Activated T-helper 1 cell treated with Interleukin-2 at 50 U/mL for 16 hours (primary cell): ENCODE measurements at places on chromosomes 1 and 21.

DNA sequence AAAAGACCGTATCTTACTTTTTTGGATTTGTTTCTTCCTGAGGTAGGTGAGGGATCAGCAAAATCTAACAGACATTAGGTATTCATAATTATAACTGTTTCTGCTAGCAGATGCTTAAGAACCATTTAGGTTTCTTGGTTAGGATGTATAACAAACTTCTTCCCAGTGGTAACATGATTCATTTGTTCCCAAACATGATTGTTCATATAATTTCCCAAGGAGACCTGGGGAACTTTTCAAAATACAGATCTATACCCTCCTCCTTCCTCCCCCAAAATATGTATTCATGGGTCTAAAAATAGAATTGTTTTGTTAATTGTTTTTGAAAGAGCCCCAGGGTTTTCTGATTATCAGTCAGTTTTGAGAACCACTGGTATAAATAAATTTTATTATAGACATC, 228.2 kb downstream of the COP1 start:
- no peak for DNase-seq

DNA sequence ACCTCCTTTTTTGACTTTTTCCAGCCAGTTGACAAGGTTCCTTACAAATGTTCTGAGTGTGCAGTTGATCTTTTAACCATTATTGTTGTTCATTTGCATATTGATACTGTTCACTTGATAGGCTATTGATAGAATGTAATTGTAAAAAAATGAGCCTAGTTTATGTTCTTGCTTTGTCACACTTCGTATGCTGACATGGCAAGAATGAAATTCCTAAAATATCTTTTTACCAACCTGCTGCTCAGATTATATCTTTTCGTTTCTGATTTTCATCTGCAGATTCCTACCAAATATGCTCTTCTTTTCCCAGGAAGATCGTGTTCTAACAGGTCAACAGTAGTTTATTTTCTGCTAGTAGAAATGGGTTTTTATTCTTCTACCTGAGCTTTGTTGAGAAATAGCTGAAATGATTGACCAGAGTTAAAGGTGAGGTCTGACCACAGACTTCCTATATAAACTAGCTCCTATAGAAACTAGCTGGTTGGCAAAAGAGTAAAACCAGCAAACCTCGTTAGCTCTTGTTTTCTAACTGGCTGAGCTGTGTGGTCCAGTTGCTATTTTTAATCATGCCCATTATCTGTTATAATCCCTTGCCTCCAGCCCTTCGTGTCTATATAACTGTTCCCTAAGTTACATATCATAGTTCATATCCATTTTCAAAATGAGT, 174.8 kb downstream of the HS2ST1 start:
- DNase-seq: no peak

DNA sequence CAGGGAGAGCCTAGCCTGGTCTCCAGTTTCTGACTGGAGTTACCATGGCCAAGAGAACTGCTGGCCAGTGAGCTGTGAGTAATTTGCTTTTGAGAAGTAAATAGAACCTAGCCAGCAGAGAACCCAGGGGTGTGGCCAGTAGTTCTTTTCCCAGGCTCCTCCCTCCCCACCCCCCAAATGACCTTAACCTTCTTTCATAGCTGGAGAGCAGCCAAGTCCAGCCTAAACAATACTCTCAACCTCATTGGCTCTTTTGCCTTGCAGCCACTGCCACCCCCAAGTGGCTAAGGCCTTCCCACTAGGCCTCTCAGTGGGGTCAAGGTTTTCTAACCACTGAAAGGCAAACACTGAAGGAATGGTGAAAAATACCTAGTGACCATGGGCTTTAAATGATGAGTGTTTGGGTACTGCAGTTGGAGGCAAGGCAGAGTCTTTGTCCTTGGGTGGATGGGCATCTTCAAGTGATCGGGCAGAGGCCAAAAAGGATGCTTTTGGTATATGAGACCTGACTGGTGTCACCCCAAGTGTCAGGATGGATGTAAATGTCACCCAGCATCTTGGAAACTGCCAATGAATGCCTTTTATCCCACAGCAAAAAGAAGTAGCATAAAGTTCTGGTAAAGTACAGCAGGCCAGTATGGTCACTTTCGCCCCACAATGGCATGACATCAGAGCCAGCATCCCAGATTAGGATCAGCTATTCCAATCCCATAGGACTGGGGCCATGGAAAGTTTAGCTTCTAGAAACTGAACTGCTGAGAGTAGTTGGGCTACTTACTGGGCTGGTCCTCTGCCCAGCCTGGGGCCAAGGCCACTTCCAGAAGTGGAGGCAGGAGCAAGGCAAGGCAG, 3.5 kb upstream of the PIGV start:
- no peak for DNase-seq

- no peak for DNase-seq
These were observed 66.7 kb downstream of the TEX35 start for GRCh38 chr1:178579562-178579961.

GRCh38 chr1:109783436-109783835, 19.7 kb upstream of the EPS8L3 start:
- no peak for DNase-seq

DNA sequence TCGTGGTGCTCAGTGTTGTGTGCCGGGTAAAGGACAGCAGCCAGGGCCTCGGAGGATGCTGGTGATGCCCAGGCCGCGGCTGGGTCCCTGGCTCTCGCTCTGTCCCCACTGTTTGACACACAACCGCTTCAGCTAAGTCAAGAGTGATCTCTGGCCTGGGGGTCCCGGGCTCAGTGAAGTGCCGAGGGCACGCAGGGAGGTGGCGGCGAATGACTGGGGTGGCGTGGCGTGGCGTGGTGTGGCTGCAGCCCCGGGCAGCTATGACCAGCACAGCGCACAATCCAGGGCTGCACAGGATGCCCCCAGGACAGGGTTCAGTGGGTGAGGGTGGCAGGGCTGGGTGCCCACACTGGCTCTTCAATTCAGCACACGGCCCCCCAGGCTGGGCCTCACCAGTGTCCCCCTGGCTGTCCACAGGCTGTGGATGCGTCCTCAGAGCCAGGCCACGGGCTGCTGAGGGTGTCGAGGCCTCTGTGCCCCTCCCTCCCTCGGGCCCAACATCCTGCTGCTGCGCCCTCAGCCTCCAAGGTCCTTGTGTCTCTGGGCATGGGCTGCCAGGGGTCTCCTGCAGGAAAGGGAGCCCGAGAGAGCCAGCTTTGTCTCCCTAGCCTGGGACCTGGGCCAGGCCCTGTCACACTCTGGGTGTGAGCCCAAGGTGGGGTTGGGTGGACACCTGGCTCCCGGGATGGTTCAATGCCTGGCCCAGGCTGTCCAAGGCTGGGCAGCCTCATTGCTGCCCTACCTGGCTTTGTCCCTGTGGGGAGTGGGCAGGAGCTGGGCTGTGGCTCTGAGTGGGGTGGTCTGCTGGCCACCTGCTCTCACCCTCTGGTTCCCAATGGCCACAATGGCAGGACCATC, 12.0 kb upstream of the SKI start:
- no peak for DNase-seq

- DNase-seq: no peak
These were observed 11.2 kb upstream of the ATG4C start for GRCh38 chr1:62772607-62773295.

DNA sequence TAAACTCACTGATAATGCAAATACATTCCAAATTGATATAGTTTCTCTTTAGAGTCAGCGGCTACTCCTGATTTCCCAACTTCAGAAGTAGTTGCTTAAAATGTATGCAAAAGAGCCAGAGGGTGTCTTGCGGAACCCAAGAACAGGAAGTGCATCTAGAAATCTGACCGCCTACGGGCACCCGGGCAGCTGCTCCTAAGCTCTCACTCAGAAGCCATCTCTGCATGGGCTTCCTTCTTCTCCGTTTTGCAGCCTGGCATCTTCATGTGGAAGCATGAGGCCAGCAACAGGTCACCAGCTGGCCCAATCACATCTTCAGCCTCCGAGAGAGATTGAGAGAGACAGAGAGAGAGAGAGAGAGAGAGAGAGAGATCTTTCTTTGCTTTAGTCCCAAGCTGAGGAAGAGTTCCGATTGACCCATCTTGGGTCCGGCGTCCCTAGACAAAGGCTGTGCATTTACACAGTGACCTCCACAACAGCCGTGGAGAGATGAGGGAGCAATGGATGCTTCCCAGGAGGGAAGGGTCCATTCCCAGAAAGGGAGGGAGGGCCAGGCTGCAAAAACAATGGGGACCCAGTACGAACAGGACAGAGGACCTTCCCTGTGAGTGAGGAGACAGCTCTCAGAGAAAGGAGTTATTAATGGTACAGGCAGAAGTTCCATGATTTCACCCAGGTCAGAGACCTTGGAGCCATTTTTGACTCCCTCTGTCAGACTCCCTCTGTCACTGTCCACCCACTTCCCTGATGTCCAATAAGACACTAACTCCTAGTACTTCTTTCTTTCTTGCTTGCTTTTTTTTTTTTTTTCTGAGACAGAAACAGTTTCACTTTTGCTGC, 28.2 kb upstream of the SLC30A1 start:
- no peak for DNase-seq

- peak; percentile 16 for DNase-seq
These were observed at the start of gene GOLT1A for GRCh38 chr1:204213668-204214662. Gene GOLT1A, minus strand, starts transcription at chr1:204213988. Its CDS starts 82 bp downstream, at chr1:204213906.

DNA sequence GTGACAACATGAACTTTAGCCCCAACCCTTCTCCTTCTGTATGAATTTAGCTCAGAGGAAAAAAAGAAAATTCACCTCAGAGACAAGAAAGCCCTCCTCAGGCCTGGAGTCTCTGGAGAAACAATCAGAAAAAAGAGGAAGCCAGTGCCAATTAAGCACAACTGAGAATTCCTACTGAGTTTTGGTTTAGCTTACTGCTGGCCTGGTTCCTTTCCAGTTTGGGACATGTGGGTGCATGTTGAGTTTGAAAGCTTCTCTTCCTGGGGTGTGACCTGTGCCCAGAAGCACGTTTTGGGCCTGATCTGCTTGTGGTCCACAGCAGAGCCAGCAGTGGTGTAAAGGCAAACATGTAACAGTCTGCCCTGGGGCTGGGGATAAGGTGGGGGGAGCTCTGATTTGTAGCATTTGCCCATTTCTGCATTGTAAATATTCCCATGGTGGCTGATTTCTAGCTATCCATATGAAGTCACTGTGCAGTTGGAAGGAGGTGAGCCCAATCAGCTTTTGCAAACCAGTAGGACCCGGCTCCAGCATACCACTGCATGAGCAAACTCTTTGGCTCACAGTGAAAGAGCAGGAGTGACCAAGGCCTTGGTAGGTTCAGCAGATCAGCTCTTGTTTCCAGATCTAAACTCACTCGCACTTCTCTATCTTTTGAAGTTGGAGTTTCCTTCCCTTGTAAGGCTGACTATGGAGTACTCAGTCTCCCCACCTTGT, 4.7 kb upstream of the THEM5 start:
- no peak for DNase-seq

GRCh38 chr1:18134324-18135046, 26.9 kb downstream of the IGSF21 start:
- DNase-seq: no peak

DNA sequence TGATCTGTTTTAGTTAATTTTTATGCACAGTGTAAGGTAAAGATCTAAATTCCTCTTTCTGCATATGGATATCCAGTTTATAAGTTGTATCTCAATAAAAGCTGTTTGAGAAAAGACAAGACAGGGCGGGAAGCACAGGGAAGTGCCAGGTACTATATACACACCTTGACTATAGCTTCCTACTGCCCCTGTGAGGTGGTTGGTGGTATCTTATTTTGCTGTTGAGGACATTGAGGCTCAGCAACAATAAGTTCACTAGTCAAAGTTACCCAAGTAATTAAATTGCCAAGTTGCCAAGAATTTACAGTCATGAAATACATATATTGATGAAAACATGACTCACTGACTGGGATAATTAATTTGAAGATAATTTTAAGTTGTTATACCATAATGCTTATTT, 109.1 kb downstream of the CD247 start:
- DNase-seq: no peak

DNA sequence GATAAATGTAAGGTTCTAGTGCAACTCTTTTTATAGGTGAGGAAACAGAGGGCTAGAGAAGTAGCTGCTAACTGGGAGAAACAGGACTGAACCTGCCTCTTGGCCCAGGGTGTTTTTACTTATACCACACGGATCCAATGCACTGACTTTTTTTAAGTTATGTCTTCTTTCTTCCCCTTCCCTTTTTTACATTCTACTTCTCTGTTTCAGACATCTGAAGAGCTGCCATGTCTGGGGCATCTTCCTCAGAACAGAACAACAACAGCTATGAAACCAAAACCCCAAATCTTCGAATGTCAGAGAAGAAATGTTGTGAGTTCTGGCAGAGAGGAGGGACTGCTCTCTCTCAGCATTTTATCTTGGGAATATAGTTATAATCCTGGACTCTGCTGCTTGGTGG, 1.4 kb downstream of the PFKFB2 start:
- DNase-seq: no peak

DNA sequence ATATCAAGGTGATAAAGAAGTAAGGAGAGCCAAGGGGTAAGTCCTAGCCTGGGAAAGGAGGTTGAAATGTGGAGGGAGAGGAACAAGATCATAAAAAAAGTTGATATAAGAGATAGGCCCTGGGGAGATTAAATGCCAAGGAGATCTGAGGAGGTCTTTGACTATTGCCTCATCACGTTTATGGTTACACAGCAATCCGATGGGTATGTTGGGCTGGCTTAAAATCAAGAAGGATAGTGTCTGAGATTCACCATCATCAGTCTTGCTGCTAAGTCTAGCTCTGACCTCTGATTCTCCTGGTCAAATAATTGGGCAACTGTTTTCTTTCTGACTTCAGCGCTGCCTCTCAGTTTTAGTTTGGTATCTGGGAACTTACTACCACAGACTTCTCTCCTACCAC, 416.3 kb downstream of the GPATCH2 start:
- DNase-seq: no peak

- DNase-seq: no peak
These were observed 204.5 kb downstream of the TTLL7 start for GRCh38 chr1:83794384-83794783.

GRCh38 chr1:160726498-160727315, 12.3 kb upstream of the SLAMF7 start:
- DNase-seq: no peak

GRCh38 chr1:229578168-229579058, 19.9 kb upstream of the ABCB10 start:
- DNase-seq: no peak

DNA sequence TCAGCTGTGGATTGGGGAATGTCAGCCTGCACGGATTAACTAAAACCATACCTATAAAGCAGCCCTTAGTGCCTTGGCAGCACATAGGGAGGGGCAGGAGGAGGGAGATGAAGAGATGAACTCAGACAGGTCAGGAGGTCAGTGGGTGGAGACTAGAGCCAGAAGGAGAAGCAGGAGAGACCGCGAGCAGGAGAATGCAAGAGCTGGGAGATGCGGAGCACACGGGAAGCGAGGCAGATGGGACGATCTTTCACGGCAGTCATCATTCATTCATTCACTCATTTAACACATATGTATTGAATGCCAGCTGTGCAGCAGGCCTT, 41.9 kb downstream of the NEK2 start:
- DNase-seq: no peak
